ENCODE measurements at places on chromosomes 6 and 20.
A peak's percentile ranks its signal among the peaks of the same experiment; 100 is the strongest.

GRCh38 chr20:38303908-38304379 is at the start of gene BPI:
Gene BPI (plus strand): TSS chr20:38304156. CDS start chr20:38304224, 68 bp downstream.
- peak; percentile 6 for DNase-seq

GRCh38 chr6:108453601-108454185 is 107.0 kb upstream of the FOXO3 start:
- no peak for DNase-seq

DNA sequence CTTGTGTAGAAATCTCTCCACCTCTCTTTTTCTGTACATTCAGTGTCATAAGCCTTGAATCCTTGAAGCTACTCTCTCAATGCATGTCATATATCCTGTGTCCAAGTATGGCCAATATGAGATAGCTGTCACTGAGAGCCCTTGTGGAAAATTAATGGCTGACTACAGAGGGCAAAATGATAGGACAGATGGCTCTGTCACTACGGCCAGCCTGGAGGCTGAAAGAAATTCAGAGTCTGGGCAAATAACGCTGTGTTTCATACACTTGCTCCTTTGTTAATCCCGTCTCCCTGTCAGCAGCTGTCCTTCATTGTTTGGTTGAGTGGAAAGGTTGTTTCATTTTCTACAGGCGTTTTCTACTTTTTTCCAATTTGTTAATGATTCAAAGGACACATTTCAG is 70.4 kb upstream of the VGLL2 start:
- DNase-seq = no peak

DNA sequence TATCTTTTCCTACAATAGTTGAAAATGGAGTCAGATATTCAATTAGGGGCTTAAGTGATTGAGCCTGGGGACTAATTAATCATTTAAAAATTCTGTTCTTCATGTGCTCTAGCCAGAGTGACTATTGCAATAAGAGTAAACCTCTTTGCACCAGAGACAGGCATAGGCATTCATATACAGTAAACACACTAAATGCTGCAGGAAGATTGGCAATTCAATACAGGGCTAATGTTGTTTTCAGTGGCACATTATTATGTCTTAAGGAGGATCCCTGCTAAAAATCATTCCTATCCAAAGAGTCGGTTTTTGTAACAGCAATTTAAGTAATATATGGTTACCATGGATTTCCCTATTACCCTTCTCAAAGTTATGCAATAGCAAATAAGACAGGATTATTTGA is 1.2 kb downstream of the PDE7B start:
- no peak for DNase-seq

GRCh38 chr6:7108196-7108963 is 619 bp downstream of the RREB1 start:
- peak; percentile 21 for DNase-seq

DNA sequence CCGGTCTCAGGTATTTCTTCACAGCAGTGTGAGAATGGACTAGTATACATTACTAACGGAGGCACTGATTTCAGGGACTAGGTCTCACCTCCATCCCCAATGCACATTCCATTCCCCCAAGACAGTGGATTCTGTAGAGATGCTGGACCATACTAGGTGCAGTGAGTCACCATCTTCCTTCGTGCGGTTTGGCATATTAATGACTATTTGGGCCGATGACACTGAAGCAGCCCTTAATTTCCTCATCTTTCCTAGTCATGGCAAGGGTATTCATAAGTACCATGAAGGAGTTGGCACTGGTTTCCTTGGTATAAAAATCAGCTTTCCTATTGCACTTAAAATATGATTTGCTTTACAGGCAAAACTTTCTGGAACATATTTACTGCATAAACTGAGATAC is 121.4 kb upstream of the TRAF3IP2 start:
- DNase-seq = no peak

Measured in immature natural killer cell (primary cell).